Fibroblast of pulmonary artery (primary cell): ENCODE measurements at places on chromosomes 13 and 19.

DNA sequence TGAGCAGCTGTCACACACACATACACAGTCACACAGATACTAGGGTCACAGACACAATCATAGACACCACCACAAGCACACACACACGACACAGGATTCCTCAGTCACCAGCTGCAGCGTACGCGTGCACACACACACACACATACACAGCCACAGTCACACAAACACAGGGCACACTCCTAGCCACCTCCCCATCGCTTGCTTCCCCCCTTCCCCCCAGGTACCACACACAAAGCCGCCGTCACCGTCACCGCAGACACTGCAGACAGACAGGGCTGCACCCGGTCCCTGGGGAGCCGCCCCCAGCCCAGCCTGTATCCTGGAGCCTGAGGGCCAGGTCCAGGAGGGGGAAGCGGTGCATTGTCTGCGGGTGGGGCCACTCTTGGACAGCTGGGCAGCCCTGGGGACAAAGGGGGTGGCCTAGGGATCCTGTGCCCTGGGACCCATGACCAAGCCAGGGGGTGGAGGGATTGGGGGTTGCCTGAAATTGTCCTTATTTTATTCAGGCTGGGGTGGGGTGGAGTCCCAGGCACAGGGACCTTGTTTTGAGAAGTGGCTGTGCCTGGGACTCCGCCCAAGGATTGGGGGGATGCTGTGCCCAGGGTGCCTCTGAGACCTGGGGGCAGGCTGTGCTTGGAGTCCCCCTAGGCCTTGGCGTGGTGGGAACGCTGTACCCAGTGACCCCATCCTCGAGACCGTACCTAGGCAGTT lies 957 bp downstream of the NUMBL start:
- DNase-seq: no peak

- DNase-seq: no peak
Measured at GRCh38 chr19:44660081-44660480, 11.2 kb upstream of the CEACAM19 start.

DNA sequence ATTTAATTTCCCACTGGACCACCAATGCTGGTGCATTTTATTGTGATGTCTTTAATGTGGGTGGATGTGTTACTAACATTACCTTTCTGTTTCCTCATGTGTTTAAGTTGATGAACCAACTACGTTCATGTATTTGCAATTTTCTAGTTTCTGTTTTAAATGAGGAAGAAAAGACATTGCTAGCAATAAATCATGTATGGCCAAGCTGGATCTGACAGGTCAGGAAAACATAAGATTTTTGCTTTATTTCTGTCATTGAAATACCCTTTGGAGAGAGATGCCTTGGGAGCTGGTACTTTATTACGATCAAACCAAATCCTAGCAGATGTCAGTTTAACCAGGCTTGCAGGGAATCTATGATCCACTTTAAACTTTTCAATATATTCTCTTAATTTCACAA lies 553.2 kb downstream of the RFC3 start:
- DNase-seq: no peak

DNA sequence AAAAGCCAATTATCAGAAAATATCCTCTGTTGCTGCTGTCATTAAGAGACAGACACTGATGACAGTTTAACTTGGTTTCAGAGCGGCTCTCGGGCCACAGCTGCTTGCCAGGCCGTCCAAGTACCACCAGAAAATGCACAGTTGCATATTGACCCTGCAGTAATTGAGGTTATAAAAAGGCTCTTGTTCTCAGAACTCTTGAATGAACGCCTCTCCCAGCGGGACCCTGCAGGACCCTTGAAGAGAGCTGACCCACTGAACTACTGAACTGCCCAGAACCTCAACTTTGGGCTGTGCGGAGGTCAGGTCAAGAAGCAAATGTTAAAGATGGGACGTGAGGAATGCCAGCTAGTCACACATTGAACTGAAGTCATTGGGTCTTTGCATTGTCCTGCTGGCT lies 1559.0 kb upstream of the SLC10A2 start:
- no peak for DNase-seq

DNA sequence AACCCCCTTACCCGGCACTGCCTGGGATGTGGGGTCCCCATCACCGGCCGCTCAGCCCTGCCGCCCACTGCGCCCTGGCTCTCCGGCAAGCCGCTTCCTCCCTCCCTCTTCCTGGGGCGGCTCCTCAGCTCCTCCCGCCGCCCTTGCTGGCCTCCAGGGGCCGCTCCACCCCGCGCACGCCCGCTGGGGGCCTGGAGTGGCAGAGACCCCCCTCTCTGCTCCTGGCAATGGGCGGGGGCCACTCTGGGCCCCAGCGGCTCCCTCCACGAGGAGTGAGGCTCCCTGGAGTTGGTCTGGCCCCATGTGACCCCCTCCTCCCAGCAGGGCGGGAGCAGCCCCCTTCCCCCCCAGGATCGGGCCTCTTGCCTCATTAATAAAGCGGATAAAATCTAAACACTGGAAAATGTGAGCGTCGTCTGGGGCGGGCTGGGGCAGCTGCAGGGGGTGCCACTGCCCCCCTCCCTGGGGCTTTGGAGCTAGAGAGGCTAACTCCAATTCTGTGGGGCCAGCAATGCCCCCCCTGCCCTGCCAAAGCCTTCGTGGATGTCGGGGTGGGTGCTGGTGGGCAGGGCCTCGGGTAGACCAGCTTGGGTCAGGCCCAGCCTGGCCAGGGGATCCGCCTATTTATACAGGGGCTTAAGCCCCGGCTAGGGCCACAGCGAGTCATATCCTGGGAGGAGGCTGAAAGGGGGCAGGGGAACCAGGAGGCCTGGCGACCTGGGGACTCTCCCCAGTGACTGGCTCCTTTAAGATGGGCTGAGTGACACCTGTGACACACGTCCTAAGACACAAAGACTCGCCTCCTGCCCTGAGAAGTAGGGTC lies at the start of gene PTGER1:
Gene PTGER1, minus strand, starts transcription at position 104 of the 823 bp plus-strand sequence. CDS start 1,034 bp downstream, outside the sequence.
- no peak for DNase-seq

GRCh38 chr13:23988546-23989122 lies 91.3 kb upstream of the C1QTNF9B start:
- no peak for DNase-seq

DNA sequence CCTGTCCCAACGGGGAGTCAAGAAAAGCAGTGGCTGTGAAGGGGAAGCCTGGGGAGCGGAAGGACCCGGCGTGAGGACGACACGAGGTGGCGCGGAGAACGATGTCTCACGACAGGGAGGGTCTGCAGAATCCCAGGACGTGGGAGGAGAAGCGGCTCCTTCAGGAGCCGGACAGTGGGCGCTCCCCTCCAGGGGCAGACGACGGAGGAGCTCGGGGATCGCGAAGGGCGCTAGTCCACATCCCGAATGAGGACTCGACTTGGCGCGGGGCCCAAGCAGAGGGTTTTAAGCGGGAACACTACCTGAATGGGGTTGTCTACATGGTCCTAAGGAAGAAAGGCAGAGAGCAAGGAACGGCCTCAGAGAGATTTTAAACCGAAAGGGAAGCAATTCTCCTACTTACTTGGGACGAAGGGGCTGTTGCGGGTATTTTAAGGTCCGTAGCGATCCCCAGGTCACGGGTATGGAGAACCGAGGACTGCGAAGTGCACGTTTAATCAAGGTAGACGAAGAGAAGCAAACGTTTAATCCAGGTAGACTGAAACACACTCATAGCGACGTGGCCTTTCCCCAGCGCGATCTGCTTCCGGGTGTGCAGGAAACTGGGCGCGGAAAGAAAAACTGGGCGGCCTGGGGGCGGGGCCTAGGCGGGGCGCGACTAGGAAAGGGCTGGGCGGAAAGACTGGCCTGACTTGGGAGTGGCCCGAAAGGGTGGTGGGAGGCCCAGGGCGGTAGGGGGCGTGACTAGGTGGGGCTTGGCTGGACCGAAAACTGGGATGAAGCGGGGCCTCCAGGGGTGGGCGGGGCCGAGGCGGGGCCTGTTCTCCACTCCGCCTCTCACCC lies at the start of gene ZNF841:
Gene ZNF841, minus strand, starts transcription at position 594 of the 843 bp plus-strand sequence. CDS start 10,964 bp downstream, outside the sequence.
- peak; percentile 96 for DNase-seq

DNA sequence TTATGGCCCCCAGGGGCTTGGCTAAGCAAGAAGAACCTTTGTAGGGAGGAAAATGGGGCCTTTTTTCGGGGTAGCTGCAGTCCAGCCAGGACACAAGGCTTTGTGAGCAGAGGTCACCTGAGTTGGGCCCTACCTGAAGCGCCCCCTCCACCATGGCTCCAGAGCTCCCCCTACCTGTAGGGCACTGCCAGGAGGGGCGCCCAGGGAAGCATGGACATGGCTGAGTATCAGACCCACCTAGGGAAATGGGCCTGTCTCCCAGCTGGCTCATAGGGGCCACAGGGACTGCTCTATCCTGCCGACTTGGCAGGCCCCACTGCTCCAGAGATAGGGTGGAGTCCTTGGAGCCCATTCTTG lies 9.0 kb upstream of the CEBPA start:
- DNase-seq: no peak

GRCh38 chr13:37216331-37216730 lies 110.9 kb upstream of the CSNK1A1L start:
- DNase-seq: no peak

DNA sequence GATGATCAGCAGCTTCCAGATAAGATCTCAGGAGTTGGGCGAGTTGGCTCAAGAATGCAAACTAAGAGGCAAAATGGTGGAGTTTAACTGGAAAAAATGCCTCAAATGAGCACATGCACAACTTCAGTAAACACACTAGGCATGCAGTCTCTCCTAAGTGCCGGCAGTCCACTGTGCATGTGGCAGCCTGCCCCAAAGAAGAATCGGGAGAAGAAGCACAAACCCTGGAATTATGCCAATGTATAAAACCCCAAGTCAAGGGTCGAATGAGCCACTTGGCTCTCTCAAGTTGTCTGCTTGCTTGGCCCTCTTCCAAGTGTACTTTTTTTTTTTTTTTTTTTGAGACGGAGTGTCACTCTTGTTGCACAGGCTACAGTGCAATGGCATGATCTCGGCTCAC lies 53.3 kb upstream of the SLITRK1 start:
- DNase-seq: no peak

DNA sequence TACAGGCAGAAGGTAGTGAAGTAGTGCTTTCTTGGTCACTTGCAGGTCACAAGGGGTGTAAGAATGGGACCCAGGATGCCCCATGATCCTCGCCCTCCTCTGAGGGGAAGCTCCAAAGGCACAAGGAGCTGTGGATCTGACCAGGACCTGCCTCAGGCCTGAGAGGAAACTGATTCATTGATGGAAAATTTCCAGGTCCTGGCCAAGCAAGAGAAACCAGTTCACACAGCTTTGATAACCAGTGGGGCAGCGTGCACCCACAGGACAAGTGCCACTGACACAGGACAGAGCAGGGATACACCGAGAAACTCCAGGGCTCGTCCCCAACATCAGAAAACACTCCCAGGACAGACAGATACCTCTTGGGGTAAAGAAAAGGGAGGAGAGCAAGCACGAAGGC lies 177.1 kb downstream of the RBM26 start:
- DNase-seq: no peak

DNA sequence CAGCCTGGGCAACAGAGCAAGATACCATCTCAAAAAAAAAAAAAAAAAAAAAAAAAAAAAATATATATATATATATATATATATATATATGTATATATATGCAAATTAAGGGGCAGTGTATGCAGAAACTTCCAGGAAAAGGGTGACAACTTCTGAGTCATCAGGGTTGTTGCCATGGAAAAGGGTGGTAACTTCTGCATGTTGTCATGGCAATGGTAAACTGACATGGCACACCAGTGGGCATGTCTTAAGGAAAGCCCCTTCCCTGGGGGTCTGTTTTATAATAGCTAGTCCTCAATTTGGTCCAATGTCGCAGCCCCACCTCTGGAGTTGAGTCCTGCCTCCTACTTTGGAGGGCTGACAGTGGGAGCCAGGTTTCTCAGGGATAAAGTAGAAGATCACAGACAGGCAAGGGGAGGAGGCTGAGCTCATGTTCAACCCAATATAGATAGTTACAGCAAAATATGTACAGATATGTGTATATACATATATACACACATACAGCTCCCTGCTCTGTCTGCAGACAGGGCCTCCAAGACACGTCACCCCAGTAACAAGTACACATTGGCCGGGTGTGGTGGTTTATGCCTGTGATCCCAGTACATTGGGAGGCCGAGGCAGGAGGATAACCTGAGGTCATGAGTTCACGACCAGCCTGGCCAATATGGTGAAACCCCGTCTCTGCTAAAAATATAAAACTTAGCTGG lies 7.2 kb upstream of the FCHO1 start:
- DNase-seq: peak; percentile 76

DNA sequence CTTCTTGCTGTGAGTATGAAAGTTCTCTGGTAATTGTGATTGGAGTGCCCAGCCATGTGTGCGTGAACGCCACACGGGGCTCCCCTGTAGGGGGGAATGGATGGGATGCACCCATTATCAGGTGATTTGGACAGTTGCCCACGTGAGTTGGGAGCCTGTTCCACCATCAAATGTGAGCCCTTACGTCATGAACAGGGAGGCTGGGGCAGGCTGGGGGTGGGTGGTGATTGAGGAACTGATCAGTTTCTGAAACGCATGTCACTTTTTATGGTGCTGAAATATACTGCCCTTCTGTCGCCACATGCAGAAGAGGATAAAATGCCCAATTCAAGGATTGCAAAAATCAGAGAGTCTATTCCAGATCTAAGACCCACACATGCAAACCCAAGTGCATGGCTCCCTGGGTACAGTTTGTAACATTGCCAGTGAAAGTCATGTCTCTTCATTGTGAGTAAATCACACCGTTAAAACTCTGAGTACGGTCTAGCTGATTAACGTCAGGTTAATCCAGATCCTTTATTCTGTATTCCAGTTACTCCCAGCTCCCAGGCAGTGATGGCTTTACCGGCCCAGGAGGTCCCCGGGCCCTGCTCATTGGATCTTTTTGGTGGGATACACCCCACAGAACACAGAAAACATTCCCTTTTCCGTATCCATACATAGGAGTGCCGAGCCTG lies 90.2 kb downstream of the RAB20 start:
- no peak for DNase-seq

GRCh38 chr13:75506018-75506417 lies 24.0 kb upstream of the TBC1D4 start:
- no peak for DNase-seq

DNA sequence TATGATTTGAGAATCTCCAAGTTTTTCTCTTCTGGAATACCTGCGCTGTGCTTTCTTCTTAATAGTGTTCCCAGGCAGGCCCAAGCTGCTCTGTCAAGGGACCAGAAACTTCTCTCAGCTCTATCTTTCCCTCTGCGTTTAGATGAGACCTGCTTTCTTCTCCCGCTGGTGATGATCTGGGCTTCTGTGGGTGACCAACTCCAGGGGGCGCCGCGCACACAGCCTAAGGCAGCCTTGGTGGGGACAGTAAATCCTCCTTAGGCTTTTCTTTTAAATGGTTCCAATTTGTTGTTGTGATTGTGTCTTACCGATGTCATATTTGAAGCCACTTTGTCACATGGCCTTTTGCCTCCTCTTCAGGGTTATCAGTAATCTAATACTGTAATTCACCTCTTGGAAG lies 439.4 kb upstream of the KLF12 start:
- DNase-seq: no peak

GRCh38 chr19:44882063-44882462 lies 9.0 kb upstream of the TOMM40 start:
- DNase-seq: no peak

DNA sequence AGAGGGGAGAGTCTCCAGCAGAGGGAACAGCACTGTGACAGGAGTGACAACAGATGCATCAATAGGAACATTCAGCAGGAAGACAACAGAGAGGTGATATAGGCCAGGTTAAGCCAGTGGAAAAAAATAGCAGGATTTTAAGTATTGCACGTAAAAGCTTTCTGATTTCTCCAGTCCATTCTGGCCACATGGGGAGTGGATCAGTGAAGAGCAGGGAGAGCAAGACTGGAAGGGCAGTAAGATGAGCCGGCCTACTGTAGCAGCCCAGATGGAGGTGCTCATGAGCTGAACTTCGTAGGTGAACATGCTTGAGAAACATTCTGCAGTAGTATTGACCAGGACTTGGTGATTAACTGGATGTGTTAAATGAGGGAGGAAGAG lies 1.7 kb downstream of the UTP14C start:
- no peak for DNase-seq
